T-helper 2 cell treated with Interferon-gamma antibody and Interleukin-4, amounts not matched to agents 5 μg/mL and 100 μg/mL, for 36 hours (primary cell): ENCODE measurements at places on chromosomes 13 and 19.

GRCh38 chr19:32866564-32867265 lies 2.9 kb downstream of the SLC7A9 start:
- DNase-seq, result no peak

DNA sequence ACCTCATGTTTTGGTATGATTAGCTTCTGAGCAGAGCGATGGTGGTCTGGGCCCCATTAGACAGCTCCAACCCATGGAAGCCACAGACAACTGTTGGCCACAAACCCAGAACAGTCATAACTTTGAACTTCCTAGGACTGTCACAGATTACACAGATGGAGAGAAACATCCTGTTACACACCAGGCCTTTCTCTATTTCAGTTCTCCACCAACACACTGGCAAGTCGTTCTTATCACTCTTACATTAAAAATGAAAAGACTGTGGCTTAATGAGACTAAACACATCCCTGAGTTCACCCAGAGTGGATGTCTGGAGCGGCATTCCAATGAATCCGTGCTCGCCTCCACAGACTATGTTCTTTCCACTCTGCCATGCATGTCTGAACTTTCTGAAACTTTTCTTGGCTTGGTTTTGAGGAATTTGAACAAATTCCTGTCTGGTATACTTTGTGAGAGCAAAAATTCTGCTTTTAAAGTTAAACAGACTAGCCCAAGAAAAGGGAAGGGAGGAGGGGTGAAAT lies 109.1 kb downstream of the NALCN start:
- DNase-seq, result no peak

DNA sequence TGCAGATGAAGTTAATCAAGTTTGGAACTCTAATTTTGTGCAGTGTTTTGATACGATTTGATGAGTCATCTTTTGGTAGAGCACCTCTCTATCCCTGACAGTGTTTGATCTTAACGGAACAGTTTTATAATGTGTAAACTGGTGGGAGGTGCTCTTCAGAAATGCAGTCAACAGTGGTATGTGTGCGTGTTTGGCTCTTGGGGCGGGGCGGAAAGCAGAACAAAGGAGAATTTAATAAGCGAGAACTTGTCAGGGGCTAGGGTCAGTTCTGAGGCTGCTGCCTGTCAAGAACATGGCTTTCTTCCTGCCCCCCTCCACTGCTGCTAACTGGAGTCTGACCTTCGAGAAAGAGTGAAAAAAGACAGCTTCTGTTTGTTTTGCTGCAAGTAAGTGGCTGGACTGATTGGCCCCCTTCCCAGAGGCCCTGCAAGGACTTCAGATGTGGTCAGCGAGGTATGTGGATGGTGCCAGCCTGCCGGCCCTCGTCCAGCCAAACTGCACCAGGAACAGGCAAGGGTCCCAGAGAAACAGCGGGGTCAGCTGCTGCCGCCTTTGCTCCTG lies 40.8 kb downstream of the BBC3 start:
- DNase-seq, result peak; percentile 71

DNA sequence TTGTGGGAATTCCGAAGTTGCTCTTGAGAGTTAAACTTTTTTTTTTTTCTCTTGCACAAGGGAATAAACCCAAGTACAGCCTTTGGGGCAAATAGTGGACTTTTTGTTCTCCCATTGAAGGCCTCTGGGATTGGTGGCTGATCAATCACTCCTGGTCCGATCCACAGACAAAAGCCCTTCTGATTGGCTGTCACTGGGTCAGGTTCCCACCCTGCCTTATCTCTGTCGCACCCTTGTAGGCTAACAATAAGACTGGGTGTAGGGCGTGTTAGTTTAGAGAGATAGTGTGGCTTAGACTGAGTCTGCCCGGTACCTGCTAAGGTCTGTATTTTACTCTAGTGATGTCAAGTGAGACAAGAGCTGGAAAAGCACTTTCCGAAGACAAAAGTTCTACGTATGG lies 380.8 kb downstream of the NDFIP2 start:
- no peak for DNase-seq

DNA sequence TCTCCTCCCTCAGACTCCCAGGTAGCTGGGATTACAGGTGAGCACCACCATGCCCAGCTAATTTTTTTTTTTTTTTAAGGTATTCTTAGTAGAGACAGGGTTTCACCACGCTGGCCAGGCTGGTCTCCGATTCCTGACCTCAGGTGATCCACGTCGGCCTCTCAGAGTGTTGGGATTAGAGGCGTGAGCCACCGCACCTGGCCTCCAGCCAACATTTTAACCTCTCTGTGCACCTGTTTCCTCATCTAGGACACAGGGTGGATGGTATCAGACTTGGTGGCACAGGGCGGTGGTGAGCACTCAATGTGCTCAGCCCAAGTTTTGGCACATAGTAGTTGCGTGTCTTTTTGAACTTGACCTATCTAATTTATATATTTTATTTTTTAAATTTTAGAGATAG lies 12.5 kb downstream of the APBA3 start:
- no peak for DNase-seq

GRCh38 chr19:19385896-19386869 lies 19.3 kb upstream of the GATAD2A start:
- DNase-seq, result no peak

DNA sequence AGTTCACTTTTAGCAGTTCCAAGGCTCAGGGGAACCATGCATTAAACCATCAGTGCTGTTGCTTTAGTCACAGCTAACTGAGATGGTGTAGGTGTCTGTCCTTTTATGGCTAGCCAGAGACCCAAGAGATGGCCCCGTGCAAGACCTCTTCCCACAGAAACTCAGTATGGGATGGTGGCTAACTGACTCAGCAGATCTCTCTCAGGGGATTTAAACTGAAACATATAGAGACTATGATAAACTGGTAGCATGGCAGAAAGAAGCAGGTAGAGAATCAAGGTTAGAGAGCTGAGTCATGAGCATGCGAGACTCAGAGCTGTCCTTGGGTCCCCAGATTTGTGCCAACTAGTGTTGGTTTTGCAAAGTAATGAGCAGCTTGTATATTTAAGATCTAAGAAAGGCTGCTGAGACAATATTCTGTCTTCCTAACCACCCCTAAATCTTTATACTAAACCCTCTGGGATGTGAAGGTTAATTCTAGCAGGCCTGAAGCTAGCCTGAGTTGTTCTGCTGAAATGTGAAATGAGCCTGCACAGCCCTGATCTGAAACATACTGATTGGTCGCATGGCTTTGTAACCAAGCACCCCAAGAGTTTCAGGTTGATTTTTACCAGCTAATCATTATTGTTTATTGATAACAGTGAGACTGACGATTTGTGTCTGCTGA lies 6.5 kb upstream of the SCEL start:
- DNase-seq, result no peak

DNA sequence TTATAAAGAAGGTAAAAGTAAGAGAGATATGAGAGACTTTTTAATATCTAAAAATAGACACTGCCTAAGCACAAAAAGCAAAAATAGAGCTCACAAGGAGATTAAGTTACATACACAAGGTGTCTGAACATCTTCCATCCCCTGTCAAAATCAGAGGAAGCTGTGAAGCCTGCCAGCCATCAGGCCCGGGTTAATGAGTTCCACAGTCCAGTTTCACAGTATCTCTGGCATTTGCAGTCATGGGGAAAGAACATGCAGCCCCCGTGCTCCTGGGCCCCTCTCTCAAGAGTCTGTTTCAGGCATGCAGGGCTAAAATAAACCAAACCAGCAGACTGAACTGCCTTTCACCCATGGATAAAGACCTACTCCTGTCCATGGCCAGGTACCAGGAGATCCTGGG lies 79.2 kb downstream of the TBC1D4 start:
- no peak for DNase-seq

GRCh38 chr13:109485136-109485794 lies 301.1 kb downstream of the IRS2 start:
- DNase-seq, result no peak

DNA sequence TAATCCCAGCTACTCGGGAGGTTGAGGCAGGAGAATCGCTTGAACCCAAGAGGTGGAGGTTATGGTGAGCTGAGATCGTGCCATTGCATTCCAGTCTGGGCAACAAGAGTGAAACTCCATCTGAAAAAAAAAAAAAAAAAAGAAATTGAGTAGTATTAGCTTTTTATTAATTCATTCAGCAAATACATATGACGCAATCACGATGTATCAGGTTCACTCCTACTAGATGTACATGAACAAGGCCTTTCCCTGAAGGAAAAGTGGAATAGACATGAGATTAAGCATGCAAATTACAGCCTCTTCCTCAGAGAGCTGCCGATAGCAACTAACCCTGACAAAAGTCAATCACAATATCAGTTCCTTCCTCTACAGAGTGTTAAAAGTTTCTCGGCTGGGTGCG lies 9.2 kb upstream of the TPT1 start:
- no peak for DNase-seq

GRCh38 chr13:103142151-103142550 lies 75.9 kb upstream of the SLC10A2 start:
- DNase-seq, result no peak

DNA sequence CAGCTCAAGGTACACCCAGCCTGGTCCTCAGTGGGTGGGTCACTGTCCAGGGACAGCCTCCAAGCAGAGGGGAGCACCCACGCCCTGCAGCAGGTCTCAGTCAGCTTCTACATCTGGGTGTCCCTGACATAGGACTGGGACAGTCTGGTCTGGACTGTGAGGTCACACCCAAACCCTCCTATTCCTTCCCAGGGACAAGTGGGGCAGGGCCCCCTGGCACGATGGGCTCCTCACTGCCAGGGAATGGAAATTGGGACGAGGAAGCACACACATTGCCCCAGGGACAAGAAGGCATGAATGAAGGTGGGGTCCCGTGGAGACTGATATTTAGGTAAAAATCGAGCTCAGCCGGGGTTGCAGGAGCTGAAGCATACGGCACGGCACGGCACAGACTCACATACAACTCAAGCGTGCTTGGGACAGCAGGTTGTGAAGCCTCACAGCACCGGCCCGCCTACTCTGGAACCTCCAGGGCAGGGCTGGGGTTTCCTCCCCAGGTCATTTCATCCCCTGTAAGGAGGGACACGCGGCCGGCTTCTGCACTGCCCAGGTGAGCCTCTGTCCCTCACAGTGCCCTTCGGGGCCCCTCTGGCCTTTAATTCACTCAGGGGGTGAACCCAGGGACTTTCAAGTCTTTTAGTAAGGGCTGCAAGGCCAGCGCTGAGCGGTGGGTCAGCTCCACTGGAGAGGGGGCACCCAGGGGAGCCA lies 3.5 kb downstream of the PNMA8B start:
- DNase-seq, result no peak

DNA sequence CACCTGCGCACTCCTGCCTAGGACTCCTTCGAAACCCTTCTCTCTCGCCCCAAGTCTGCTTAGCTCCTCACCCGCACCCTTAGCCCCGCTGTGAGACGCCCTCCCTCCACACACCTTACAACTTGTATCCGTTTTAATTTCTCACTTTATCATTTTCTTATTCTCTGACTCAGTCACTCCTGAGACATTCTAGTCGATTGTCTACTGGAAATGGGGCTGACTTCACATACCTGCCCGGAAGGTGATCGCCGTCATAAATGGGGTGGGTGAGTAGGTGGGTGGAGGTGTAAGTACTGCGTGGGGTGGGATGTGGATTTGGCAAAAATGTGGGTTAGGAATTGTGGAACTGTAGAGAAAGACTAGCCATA lies 714 bp downstream of the NDFIP2 start:
- peak; percentile 80 for DNase-seq

GRCh38 chr19:48290401-48290770 lies 20.5 kb downstream of the ZNF114 start:
- no peak for DNase-seq

GRCh38 chr13:99963816-99964339 lies 7.7 kb downstream of the ZIC5 start:
- no peak for DNase-seq

- no peak for DNase-seq
Measured at GRCh38 chr13:91520952-91521351, 122.5 kb downstream of the GPC5 start.

DNA sequence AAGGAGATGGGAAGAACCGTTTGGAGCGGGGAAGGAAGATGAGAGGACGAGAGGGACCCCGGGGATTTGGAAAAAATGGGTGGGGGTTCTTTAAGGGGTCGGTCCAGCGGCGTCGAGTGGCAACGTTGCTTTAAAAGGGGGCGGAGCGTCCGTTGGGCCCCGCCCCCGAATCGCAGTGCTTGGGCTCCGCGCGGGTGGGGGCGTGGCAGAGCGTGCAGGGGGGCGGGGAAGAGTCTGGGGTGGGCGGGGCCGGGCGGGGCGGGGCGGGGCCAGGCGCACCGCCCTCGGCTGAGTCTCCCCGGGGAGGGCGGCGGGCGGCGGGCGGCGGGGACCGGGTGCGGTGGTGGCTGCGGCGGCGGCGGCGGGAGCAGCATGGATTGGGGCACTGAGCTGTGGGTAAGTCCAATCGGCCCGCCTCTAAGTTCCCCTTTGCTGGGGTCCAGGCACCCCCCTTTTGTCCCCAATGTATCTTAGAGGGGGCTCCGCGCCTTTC lies at the start of gene TRIP10:
TSS of gene TRIP10 (plus strand) at position 291 of the 493 bp plus-strand sequence. CDS start at position 373, 82 bp downstream.
- peak; percentile 81 for DNase-seq

DNA sequence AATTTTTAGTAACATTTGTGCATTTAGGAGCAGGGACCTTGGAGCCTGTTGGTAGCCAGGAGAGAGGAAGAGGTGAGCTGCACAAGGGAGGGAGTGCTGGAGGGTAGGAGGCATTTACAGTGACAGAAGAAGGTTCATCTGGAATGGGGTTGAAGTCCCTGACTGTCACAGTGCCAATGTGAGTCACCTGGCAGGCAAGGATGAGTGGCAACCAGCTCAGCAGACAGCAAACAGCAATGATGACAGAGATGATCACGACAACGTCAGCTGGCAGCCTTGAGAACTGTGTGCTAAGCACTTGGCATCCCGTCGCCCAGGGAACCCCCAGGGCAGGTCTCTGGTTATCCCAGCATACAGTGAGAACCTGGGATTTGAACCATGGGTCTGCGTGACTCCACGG lies 2.6 kb downstream of the OR10H5 start:
- DNase-seq, result no peak

DNA sequence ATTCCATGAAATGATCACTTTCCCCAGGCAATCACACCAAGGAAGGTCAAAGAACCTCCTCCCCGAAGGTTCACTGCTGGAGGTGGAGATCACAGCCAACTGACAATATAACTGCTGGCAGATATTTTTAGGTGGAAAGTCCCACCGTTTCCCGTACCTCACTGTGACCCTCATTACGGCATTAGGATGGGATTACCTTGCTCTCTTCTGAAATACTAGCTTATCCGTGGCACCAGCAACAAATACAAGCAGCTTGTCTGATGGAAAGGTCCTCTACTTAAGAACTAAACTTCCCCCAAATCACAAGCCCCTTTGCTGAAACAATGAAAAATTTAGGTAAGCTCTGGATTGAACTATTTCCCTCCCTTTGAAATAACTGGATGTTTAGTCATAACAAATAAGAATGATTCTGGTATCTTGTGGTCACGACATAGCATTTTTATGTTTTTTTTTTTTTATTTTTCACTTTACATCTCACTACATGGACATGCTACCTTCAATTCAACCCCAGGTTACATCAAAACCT lies 178.9 kb downstream of the COL4A1 start:
- DNase-seq, result no peak

GRCh38 chr19:41755328-41755913 lies at the start of gene CEACAM6:
Gene CEACAM6 (plus strand): TSS chr19:41755530. CDS start chr19:41755639, 109 bp downstream.
- no peak for DNase-seq
